ENCODE measurements at places on chromosomes 11 and 22.

DNA sequence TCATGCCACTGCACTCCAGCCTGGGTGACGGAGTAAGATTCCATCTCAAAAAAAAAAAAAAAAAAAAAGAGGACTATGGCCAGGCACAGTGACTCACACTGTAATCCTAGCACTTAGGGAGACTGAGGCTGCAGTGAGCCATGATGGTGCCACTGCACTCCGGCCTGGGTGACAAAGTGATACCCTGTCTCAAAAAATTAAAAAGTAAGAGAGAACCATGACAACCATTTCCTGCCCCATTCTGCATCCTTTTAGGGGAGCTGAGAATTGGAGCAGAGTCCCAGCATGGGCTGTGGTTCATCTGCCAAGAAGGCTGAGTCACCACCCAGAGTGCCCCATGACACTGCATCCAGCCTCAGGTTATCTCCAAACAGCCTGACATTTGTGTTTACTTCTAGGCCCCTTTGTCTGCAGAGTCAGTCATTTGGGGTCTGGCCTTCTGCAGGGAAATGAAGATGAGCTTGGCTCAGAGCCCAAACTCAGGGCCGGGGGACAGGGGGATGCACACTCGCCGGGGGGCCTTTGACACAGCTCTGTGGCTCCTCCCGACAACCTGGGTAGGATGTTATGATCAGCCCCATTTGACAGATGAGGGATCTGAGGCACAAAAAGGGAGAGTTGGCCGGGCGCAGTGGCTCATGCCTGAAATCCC is 4.7 kb downstream of the CSDC2 start:
- H3K36me3 ChIP-seq, result no peaks in the 10 kb centered on the region
- no peak overlapping the region for H3K27ac ChIP-seq
- DNase-seq, result peak; percentile 50
- H3K4me3 ChIP-seq, result no peak overlapping the region

- peaks cover 4% of the 10 kb centered on the region for H3K36me3 ChIP-seq
- DNase-seq, result peak; percentile 100
- H3K27ac ChIP-seq, result no peak within 1 kb of the TSS
- no peaks in the 10 kb centered on the region for H3K27me3 ChIP-seq
- H3K4me3 ChIP-seq, result peak within 1 kb of the TSS; percentile 71
These were observed at the start of gene RAB36 for GRCh38 chr22:23144932-23145877. Gene RAB36, plus strand, starts transcription at chr22:23145477. Its CDS starts 1,140 bp downstream, at chr22:23146617.

DNA sequence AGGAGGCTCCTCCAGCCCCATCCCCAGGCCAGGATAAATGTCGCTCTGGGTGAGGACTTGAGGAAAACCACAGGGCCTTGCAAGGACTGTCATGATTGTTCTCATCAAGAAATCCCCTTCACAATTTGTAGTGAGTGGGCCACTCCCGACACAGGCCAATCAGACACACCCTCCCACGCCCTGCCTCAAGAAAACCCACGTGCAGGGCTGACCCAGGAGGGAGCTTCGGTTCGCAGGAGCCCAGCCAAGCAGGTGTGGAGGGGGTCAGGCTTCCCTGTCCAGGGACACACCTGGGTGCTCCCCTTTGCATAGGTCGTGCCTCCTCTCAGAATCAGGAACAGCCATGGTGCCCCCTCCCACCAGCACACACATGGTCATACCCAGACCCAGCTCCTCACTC is 43.2 kb downstream of the SHANK2 start:
- peaks cover 4% of the 10 kb centered on the region for H3K4me1 ChIP-seq
- DNase-seq, result no peak
- H3K27me3 ChIP-seq, result no peaks in the 10 kb centered on the region

DNA sequence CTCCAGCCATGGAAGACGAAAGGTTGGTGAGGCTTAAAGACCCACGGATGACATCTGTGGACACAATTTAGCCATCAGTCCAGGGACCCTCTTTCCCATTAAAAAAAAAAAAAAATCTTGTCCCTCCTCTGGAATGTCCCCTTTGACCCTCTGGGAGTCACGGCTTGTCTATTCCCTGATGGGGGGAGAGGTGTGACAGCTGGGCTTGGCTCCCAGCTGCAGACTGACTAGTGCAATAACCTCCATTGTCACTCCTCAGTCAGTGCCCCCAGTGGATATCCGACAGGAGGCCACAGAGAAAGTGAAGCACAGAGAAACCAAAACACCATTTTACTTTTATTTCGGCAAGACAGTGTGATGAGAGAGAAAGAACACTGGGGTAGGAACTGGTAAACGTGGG is 2.7 kb upstream of the VSIG2 start:
- no peak overlapping the region for H3K4me3 ChIP-seq
- DNase-seq, result no peak
- no peaks in the 10 kb centered on the region for H3K36me3 ChIP-seq
- H3K4me1 ChIP-seq, result peaks cover 3% of the 10 kb centered on the region
- peaks cover 90% of the 10 kb centered on the region for H3K27me3 ChIP-seq

- DNase-seq, result peak; percentile 51
- peak overlapping the region; percentile 100 for H3K4me3 ChIP-seq
- no peaks in the 10 kb centered on the region for H3K4me1 ChIP-seq
- H3K27me3 ChIP-seq, result no peaks in the 10 kb centered on the region
These were observed 821 bp downstream of the CELF1 start for GRCh38 chr11:47552056-47552565.

DNA sequence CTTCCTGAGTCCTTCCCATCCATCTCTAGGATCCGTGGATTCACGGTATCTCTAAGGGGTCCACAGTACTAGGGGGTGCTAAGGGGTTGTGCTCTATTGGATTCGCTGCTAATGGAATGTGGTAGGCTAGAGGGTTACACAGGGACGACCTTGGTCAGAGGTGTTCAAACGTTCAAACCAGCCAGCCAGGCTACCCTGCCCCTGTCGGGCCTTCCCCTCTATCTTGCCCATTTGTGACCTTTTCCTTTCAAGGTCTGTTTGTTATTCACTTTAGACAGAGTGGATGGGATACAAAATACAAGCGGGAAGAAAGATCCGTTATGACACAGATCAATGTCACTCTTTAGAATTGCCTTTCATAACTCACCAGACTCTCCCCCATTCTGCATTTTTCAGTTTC is 205.8 kb upstream of the TBCEL start:
- no peak overlapping the region for H3K4me3 ChIP-seq
- H3K27me3 ChIP-seq, result no peaks in the 10 kb centered on the region
- H3K27ac ChIP-seq, result no peak overlapping the region
- H3K4me1 ChIP-seq, result no peaks in the 10 kb centered on the region
- DNase-seq, result no peak
- no peaks in the 10 kb centered on the region for H3K36me3 ChIP-seq

DNA sequence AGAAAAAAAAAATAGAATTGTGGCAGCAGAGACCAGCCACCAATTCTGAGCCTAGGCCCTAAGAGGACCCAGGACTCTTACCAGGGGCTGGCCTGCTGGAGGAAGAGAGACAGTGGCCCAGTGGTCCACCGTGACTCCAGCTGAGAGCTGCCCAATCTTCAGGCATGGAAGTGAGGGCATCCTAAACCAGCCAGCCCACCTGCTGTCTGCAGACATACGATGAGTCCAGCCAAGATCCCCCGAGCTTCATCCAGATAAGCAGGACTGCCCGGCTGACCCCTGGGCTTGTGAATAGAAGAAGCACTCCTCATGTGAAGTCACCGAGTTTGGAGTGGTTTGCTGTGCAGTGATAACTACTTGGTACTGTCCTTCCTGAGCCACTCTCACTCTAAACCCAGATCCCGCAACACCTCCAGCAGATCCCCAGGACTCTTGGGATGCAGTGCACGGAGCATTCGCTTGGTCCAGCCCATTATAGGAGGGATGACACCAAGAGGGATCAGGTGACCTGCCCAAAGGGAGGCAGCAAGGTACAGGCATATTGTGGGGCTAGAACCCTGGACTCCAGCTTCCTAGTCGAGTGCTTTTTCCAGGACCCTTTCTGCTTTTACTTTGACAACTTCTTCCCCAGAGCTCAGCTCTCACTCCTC is 41.7 kb upstream of the FGF3 start:
- H3K4me1 ChIP-seq, result no peaks in the 10 kb centered on the region
- no peaks in the 10 kb centered on the region for H3K36me3 ChIP-seq
- no peak for DNase-seq

- no peak overlapping the region for H3K27ac ChIP-seq
- H3K36me3 ChIP-seq, result no peaks in the 10 kb centered on the region
- DNase-seq, result no peak
- H3K4me1 ChIP-seq, result no peaks in the 10 kb centered on the region
These were observed 68.5 kb upstream of the LMO1 start for GRCh38 chr11:8332196-8332595.

DNA sequence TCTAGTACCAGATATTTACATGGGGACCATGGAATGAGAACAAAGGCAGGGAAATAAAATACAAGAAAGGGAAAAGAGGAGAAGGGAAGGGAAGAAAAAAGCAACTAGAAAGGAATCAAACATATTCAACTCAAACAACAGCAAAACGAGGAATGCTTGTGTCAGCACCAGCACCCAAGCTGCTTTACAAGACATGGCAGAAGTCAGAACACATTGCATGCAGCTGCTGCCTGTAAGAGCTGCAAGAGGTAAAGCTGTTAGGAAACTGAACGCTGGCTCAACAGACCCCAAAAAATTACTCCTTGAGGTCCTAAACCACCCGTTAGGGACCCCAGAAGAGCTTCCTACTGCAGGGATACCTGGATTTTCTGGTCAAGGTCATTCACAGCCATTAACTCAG is 296.9 kb downstream of the OPCML start:
- H3K36me3 ChIP-seq, result peaks cover 6% of the 10 kb centered on the region
- no peak overlapping the region for H3K4me3 ChIP-seq
- H3K27ac ChIP-seq, result no peak overlapping the region
- H3K4me1 ChIP-seq, result no peaks in the 10 kb centered on the region
- H3K27me3 ChIP-seq, result no peaks in the 10 kb centered on the region

GRCh38 chr22:39253435-39254070 is 8.8 kb upstream of the PDGFB start:
- no peak overlapping the region for H3K27ac ChIP-seq
- H3K36me3 ChIP-seq, result no peaks in the 10 kb centered on the region
- no peaks in the 10 kb centered on the region for H3K27me3 ChIP-seq
- no peak overlapping the region for H3K4me3 ChIP-seq

DNA sequence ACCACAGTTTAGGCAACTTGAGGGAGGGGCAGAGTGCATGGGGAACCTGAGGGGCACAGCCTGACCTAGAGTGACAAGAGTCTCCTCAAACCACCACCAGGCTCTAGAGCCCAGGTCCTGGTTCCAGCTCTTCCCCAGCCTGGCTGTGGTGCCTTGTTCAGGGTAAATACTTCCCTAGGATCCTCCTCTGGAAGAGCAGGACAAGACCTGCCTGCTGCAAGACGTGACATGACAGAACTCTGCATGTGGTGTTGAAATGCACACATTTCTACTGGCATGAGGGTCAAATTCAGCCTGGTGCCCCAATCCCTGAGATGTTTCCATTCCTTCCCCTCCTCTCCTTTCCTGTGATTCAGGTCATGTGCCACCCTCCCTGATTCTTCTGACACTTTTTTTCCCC is 3.3 kb downstream of the SEC14L2 start:
- H3K36me3 ChIP-seq, result peaks cover 13% of the 10 kb centered on the region
- DNase-seq, result no peak
- no peak overlapping the region for H3K4me3 ChIP-seq
- no peak overlapping the region for H3K27ac ChIP-seq

DNA sequence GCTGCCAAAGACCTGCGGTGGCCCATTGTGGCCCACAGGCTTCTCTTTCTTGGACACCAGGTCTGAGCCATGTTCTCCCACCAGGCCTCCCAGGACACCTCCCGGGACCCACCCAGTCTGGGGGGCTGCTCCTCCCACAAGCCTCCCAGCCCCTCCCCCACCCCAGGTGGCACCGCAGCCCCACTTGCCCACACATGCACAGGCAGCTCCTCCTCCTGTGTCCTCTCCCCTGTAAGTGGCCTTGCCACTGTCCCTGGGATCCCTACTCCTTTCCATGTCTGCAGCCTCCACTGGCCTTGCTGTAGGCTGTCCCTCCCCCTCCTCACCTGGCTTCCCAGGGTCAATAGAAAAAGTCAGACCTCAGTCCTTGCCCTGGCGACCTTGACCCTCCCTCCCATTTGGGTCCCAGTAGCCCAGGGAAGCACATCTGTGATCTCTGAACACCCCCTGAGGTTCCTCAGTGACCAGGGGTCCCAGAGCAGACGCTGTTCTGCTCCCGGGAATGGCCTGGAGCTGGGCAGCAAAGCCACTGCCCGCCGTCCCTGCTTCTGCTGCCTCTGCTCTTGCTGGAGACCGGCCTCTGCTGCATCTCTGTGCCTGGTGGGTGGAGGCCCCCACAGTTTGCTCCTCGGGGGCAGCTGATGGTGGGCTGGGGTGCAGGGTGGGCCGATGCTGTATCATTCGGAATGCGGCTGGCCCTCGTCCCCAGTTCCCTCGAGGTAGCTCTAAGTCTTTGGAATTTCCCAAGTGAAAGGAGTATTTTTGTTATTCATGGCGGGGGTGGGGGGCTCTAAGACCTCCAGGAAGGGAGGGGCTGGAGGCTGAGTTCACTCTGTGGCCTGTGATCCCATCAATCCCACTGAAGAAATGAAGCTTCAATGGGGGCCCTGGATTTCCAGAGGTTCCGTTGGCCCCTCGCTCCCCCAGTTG is 43.6 kb downstream of the ARHGAP8 start:
- H3K4me1 ChIP-seq, result peaks cover 8% of the 10 kb centered on the region
- H3K27ac ChIP-seq, result no peak overlapping the region
- peaks cover 3% of the 10 kb centered on the region for H3K36me3 ChIP-seq

DNA sequence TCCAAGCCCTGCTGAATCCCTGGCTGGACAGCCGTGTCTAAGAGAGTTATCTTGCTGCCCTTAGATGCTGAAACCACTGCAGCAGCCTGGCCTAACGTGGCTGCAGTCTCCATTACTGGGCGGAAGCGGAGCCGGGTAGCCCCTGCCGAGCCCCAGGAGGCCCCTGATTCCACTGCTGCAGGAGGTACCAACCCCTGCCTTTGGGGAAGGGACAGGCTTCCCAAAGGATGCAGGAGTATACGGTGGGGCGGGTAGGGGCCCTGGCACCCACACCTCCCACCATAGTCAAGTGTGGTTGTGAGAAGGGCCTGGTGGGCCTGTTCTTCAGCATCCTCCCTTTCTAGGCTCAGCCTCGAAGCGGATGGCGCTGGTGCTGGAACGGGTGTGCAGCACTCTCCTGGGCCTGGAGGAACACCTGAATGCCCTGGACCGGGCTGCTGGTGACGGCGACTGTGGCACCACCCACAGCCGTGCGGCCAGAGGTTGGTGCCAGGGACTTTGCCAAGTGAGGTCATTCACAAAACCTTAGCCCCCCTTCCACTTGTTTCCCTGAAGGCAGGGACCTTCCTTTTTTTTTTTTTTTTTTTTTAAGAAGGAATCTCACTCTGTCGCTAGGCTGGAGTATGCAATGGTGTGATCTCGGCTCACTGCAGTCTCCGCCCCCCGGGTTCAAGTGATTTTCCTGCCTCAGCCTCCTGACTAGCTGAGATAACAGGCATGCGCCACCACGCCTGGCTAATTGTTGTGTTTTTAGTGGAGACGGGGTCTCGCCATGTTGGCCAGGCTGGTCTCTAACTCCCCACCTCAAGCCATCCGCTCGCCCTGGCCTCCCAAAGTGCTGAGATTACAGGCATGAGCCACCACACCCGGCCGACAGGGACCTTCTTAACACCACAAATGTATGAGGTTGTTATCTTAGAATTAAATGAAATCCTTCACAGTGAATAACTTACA is 11.0 kb downstream of the TKFC start:
- DNase-seq, result no peak
- no peaks in the 10 kb centered on the region for H3K4me1 ChIP-seq
- H3K36me3 ChIP-seq, result peaks cover 38% of the 10 kb centered on the region
- no peak overlapping the region for H3K4me3 ChIP-seq
- no peaks in the 10 kb centered on the region for H3K27me3 ChIP-seq
